ENCODE measurements at places on chromosomes 6 and 20.

GRCh38 chr6:136579800-136580199 lies 29.6 kb upstream of the MAP7 start:
- no peak for DNase-seq

DNA sequence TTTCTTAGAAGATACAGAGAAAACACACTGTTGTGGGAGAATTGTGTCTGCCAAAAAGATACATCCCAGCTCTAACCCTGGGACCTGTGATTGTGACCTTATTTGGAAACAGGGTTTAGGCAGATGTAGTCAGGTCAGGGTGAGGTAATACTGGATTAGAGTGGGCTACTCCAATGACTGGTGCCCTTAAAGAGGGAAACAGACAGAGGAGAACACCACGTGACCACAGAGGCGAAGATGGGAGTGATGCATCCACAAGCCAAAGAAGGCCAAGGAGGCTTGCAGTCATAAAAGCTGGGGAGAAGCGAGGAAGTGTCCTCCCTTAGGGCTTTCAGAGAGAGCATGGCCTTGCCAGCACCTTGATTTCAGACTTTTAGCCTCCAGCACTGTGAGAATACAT lies 35.6 kb downstream of the SLC52A3 start:
- no peak for DNase-seq

- no peak for DNase-seq
Measured at GRCh38 chr6:6738922-6739716, 150.6 kb downstream of the LY86 start.

DNA sequence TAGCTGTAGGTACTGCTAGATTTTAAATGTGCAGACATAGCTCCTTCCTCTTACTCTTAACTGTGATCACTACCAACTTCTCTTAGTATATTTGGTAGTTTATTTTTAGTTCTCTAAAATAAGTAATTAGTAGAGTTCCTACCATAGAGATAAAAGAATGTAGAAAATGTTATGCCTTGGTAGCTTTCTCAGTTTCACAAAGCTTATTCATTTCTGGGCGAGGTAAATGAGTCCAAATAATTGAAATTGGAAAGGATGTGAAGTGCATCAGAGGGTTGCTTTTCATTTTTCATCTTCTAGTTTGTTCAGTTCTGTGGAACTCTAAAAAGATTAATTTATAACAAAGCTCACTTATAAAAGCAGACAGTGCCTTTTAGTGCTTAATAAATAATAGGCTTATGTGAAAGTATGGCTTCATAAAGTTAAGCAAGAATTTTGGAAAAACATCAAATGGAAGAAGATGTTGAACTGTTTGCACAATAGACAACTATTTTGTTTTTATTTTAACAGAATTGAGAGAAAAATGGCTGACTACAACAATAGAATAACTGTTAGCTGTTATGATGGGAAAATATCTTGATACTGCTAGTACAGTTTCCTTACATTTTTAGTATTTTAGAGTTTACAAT lies 303.7 kb downstream of the UTRN start:
- DNase-seq, result no peak

GRCh38 chr6:87183687-87184086 lies 28.3 kb downstream of the ZNF292 start:
- no peak for DNase-seq

GRCh38 chr6:82248273-82248735 lies 760 bp upstream of the IBTK start:
- DNase-seq, result no peak

DNA sequence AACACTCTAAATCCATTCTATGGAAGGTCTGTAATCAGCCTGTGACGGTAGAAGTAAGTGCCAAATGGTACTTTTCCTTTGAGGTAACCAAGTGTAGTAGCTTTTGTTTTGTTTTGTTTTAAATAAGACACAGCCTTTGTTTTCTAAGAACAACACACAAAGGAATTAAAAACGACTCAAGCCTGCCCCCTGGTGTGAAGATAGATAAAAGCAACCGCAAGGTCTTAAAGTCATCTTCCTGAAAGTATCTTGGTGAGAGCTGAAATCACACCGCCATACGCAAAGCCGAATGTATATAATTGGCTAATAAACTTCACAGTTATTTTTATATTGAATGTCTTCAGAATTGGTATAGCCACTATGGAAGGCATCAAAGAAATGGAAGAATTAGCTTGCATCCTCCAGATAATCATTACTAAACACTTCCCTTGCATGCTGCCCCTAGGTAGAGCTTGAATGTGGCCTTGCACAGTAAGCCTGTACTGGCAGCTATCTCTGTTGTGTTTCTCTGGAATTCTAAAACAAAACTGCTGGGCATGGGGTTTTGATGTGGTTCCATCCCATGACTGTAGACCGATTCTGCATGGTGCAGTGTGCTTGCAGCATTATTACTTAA lies 95.6 kb downstream of the LAMP5 start:
- no peak for DNase-seq

- no peak for DNase-seq
Measured at GRCh38 chr6:108733706-108734265, 114.4 kb upstream of the ARMC2 start.

DNA sequence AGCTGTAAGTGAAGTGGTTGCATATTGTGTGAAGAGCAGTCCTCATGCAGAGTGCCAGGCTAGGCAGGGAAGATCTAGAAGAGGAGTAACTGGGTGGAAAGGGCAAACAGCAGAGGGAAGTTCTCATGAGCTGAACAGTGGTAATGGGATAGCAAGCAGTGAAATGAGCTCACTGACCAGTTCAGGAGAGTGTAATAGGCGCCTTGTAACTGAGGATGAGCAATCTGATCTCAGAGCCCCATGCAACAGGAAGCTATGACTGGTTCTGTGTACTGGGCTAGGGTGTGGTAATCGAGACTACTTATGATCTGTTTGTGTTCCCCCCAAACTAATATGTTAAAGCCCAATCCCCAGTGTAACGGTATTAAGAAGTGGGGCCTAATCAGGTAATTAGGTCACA lies 98.6 kb downstream of the RFX6 start:
- DNase-seq, result no peak

GRCh38 chr6:105136431-105137350 lies 43.1 kb downstream of the POPDC3 start:
- no peak for DNase-seq

DNA sequence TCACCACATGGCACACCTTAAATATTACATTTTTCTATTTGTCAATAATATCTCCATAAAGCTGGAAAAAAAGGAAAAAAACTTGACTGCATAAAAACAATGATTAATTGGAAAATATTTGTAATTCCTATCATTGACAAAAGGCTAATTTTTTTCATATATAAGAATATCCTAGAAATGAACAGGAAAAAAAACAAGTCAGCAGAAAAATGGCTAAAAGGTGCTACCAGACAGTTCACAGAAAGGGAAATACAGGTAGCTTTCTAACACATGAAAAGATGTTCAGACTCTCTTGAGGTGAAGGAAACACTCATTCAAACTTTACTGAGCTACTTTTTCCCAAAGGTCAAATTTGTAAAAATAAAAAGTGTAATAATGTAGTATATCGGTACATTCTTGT lies 104.1 kb upstream of the SCAF8 start:
- no peak for DNase-seq

DNA sequence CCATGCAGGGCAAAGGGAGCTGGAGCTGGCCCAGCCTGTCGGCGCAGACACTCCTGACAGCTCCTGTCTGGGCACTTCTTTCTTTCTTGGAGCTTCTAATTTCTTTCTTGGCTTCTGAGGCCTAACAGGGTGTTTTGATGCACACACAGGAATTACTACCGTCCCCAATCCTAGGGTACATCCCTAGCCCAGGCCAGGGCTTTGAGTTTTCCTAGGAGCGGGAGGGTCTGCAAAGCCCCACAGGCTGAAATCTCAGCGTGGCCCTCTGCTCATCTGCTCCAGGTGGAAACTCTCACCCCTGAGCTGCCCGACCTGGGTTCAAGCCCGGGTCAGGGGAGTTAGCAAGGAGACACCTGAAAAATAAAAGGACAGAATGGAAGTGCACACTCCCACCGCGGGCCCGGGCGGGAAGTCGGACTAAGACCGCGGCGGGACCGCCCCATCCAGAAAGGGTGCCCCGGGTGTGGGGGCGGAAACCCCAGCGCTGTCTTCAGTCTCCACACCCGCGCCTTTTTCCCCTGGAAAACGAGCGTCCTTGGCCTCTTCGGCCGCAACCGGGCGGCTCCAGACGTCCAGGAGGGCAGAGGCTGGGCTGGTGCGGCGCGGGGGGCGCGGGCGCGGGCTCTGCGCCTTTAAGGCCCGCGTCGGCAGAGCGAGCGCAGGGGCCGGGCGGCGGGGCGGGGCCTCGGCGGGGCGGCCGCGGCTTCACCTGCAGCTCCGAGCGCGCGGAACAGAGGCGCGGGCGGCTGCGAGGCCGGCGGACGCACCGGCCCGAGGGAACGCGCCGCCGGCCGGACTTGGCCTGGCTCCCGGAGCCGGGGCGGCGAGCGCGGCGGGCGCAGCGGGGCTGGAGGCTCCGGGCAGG lies at the start of gene CDH4:
Gene CDH4 (plus strand): TSS at position 733 of the 865 bp plus-strand sequence.
- no peak for DNase-seq

GRCh38 chr6:85360794-85361642 lies 88.9 kb upstream of the NT5E start:
- no peak for DNase-seq

DNA sequence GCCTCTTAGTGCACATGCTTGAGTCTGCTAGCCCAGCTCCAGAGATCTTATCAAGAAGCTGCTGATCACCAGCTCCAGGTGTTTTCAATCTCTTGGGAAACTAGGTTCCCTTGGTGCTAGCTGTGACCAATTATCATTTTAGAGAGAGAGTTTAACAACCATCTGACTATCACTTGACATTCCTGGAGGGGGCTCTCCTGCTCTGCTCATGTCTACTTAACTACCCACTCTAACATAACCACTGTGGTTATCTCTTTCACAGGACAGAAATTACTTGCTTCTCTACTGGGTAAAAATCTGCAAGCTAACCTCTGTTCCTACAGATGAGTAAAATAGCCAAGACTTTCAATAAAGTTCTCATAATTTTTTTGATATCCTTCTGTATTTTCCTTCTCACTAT lies 823.4 kb upstream of the GJE1 start:
- no peak for DNase-seq

- DNase-seq, result no peak
Measured at GRCh38 chr6:91299544-91300491, 712.9 kb upstream of the MAP3K7 start.

DNA sequence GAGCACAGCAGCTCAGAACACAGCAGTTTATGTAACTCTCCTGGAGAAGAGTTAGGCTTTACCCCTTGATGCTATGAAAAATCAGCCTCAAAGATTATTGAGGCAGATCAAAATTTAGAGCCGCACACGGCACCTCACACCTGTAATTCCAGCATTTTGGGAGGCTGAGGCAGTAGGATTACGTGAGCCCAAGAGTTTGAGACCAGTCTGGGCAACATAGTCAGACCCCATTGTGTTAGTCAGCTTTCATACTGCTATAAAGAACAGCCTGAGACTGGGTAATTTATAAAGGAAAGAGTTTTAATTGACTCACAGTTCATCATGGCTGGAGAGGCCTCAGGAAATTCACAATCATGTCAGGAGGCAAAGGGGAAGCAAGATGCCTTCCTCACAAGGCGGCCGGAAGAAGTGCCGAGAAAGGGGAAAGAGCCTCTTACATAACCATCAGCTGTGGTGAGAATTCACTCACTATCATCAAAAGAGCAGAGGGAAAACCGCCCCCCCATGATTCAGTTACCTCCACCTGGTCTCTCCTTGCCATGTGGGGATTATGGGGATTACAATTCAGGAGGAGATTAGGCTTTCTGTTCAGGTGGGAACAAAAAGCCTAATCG lies 87.7 kb downstream of the SGK1 start:
- no peak for DNase-seq

- DNase-seq, result no peak
Measured at GRCh38 chr6:124355146-124355545, 551.5 kb downstream of the NKAIN2 start.

DNA sequence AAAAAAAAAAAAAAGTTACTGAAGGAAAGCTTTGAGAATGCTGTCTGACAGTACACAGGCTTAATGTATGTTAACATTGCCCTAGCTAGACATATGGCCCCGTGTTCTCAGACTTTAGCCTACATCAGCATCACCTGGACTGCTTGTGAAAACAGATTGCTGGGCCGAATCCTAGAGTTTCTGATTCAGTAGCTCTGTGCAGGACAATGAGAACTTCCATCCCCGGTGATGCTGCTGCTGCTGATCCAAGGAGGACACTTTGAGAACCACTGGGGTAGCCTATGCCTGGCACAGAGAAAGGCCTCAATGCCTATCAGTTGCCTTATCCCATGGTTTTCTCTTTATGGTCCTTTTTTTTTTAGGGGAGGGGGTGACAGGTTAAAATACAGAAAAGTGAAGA lies 1.6 kb downstream of the HCK start:
- no peak for DNase-seq

DNA sequence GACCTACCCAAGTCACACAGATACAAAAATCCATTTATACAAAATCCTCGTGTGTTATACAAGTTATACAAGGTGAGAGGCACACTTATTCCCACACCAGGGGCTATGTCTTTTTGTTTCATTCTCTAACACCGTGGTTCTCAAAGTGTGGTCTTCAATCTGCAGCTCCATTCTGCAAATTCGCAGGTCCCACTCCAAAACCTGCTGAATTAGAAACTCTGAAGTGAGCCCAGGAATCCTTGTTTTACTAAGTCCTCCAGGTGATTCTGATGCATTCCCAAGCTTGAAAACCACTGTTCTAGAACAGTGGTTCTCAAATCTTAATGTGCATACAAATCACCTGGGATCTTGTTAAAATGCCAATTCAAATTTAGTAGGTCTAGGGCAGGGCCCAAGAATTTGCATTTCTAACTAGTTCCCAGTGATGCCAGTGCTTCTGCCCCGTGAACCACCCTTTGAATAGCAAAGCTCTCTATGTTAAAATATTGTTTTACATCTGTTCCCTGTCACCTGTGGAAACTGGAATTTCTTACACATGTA lies 35.1 kb downstream of the LRFN2 start:
- no peak for DNase-seq

DNA sequence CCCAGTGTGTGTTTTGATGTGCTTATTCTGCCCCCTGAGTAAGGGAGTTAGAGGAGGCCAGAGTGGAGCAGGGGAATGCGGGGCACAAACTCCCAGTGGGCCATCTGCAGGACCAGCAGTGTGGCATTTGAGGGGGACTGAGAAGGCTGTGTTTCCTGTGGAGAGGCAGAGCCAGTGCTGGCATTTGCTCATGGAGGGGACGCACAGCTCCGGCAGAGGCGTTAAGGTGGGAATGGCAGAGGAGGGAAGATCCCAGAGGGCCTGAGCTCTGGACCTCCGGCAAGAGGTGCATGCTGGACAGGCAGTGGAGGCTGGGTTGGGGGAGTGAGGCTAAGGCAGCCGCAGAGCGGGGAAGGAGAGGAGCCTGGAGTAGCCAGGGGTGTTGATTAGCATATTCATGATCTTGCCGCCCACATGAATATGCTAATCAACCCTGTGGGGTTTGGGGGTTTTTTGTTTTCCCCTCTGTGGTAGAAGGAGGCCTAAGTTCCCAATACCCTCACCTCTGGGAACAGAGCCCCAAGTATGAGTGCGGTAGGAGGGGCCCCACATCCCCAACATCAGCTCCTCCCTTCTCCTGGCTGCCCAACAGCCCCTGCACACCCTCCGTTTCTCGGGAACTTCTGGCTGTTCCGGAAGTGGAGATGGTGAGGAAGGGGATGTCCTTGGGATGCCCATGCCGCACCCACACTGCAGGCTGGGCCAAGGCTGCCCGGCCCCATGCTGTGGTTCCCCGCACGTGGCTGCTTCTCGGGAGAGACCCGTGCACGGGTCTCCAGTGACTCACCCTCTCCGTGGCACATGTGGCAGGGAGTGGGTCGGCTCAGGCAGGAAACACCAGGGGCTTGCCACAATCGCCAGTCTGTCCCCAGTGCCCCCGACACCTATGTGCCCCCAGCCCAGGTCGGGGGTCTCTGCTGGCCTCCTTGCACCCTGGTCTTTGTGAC lies 33.8 kb downstream of the DLGAP4 start:
- no peak for DNase-seq

GRCh38 chr6:135703007-135703406 lies 148.5 kb upstream of the PDE7B start:
- no peak for DNase-seq
